ENCODE measurements at places on chromosomes 11 and 22.

- no peak for DNase-seq
These were observed 56.8 kb downstream of the MCM5 start for GRCh38 chr22:35456757-35457156.

GRCh38 chr11:17257196-17257595 is 19.3 kb upstream of the NUCB2 start:
- DNase-seq, result no peak

DNA sequence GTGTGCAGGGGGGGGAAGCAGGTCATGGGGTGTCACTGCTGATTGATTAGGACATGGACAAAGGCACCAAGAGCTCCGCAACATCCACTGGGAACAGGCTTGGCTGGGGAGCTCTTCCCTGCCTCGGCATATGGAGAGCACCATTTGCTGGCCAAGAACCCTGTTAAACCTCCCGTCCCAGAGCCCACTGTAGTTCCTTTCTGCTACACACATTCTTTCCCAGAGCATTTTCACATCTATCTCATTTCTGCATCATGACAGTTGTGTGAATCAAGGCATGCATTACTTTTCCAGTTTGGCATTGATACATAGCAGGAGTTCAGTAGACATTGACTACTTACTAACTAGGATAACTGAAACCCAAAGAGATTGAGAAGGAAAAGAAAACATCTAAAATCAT is 333.4 kb upstream of the B3GAT1 start:
- DNase-seq, result no peak

GRCh38 chr22:49934160-49934890 is 15.9 kb downstream of the CRELD2 start:
- no peak for DNase-seq

GRCh38 chr11:114472661-114473060 is 33.4 kb downstream of the REXO2 start:
- DNase-seq, result no peak

DNA sequence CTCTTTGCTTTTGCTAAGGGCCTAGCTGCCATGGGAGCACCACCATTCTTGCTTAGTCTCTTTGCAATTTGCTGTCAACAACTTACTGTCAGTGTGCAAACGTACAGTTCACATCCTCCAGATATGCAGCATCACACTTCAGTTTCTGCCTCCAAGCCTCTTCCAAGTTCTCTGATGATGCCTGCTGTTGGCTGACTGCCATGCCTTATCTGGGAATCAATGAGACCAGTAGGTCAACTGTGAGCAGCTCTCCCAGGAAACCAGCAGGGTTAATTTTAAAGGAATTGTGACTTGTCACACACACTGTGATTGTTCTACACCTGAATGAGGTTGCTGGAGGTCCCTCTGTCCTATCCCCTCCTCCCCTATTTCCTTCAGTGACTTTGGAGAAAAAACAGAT is 56.0 kb downstream of the COPB1 start:
- DNase-seq, result no peak

DNA sequence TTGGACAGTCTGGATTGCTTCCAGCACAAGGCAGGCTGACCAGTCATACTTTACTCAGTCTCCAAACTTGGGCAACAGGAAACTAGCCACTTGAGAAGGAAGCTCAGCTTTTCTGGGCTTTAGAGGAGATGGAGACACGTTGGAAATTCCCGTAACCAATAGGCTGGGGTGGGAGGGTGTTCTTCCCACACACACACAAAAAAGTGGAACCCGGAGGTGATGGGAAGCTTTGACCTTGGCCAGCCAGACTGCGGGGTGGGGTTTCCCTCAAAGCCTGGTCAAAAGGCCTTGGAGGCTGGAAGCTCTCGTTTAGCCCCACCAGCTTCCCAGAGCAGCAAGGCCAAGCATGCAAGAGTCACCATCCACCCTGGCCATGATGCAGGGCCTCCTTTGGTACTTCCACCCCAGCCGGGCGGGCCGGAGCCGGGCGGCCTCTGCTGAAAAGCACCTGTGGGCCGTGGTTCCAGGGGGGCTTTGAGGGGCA is 126.2 kb downstream of the BCR start:
- no peak for DNase-seq

GRCh38 chr22:45781459-45781858 is 109.8 kb downstream of the ATXN10 start:
- no peak for DNase-seq

DNA sequence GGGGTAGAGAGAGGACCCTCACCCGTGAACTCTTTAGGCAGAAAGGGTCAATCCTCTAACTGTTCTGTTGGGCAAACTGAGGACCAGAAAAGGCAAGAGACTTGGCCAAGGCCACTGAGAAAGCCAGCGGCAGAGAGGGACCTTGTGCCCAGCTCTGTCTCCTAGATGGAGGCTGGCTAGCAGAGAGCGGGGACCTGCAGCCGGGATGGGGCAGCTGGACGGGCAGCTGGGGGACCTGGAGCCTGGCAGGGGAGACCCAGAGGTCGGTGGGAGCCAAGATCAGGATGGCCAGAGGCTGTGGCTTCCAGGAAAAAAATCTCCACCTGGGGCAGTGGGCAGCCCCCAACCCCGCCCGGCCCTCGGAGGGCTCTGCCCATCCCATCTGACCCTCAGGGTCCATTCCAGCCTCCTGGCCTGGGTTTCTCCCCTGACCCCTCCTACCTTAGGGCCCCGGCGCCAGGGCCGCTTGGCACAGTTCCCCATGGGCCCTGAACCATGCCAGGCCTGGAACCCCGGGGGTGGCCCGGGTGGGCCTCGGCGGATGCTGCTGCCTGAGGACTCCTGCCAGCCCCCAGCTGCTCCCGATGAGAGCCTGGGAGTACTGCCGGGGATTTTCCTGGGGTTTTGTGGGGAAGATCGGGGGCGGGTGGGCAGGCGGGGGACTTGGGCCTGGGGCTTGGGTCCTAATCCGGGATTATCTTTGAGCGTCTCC is at the start of gene CABP2:
CABP2 (minus strand) TSS at position 603 of the 712 bp plus-strand sequence; CDS start at position 483, 120 bp downstream.
- DNase-seq, result no peak

DNA sequence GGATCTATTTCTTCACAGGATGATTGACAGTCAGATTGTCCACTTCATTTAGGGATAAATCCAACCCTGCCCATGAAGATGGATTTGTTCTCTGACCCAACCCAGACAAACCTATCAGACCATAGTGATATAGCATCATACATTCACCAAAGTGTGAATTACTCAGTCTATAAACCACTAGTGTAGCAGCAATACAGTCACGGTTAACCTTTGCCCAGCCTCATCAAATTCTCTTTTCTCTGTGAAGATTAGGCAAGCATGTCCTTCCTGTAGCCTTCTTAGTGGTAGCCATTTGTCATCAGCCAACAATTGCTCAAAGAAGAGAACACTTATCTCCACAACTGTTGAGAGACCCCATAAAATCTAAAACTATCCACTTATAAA is 14.4 kb upstream of the BIRC2 start:
- DNase-seq, result no peak

- DNase-seq, result no peak
These were observed 11.6 kb downstream of the TMEM132A start for GRCh38 chr11:60935676-60936442.

GRCh38 chr11:67592880-67593564 is 9.4 kb downstream of the GSTP1 start:
- DNase-seq, result no peak

DNA sequence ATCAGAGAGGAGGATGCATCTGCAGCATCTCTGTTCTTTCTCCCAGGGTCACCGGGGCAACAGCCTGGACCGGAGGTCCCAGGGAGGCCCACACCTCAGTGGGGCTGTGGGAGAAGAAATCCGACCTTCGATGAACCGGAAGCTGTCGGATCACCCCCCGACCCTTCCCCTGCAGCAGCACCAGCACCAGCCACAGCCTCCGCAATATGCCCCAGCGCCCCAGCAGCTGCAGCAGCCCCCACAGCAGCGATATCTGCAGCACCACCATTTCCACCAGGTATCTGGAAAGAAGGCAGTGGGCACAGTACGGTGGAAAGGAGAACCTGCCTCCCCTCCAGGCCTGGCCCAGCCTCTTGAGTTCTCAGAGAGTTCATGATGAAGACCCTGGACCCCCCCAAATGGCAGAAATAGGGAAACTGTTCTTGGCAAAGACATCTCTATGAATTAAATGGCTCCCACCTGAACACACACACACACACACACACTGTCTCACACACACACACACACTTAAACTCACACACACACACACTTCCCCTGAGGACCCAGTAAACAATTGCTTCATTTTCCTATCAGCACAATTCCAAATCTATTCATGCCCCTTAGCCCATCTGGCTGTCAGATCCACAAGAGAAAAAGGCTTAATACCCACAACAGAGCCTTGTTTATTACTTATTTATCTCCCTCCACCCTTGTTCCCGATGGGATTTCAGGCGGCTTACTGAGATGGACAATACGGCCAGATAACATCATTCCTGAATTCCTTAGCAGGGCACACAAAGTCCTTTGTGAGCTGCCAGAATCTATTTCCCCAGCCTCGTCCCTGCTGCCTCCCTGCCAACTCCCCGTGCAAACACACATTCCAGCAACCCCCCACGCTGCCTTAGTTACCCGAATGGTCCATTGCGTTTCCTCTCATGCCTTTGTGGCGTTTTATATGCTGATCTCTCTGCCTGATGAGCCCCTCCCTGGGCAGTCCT is 8.1 kb downstream of the TMA7B start:
- no peak for DNase-seq

Measured in cerebellar nuclear complex (tissue), 1 donor.